ENCODE measurements at places on chromosomes 6 and 20.
A peak's percentile ranks its signal among the peaks of the same experiment; 100 is the strongest.

DNA sequence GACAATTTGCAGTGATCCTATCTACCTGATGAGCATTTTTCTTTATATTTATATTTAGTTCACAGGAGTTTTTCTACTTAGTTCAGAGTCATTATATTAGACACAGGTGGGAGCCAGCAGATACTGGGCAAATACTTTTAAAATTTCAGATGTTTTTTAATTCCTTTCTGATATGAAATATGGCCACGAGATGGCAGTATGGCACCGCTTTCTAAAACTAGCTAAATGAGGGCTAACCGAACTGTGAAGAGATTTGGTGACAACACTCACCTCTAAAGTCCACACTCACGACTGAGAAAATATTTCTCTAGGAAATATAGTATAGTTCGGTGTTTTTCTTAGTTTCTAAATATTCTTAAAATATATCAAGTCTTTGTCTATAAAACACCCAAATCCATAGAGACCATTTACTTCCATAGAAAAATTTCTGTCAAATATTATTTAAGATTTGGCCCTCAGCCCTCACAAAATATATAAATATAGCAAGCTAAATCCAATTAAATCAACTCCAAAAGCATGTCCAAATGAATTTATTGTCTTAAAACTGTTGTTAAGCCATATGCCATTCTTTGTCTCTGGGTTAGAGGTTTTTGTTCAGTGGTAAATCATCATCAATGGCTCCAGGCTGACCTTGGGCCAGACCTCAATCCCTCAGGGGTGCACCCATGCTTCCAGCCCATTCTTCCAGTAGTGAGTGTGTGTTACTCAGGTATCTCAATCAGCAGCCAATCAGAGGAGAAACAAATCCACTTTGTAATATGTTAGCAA is 63.6 kb downstream of the HUS1B start:
- DNase-seq: peak; percentile 24

- no peak for DNase-seq
Measured at GRCh38 chr20:2984028-2984501, 59.4 kb upstream of the GNRH2 start.

GRCh38 chr20:30502670-30503069 is 754.8 kb upstream of the DEFB115 start:
- DNase-seq: no peak

- DNase-seq: no peak
Measured at GRCh38 chr6:70844301-70844700, 112.6 kb downstream of the B3GAT2 start.

DNA sequence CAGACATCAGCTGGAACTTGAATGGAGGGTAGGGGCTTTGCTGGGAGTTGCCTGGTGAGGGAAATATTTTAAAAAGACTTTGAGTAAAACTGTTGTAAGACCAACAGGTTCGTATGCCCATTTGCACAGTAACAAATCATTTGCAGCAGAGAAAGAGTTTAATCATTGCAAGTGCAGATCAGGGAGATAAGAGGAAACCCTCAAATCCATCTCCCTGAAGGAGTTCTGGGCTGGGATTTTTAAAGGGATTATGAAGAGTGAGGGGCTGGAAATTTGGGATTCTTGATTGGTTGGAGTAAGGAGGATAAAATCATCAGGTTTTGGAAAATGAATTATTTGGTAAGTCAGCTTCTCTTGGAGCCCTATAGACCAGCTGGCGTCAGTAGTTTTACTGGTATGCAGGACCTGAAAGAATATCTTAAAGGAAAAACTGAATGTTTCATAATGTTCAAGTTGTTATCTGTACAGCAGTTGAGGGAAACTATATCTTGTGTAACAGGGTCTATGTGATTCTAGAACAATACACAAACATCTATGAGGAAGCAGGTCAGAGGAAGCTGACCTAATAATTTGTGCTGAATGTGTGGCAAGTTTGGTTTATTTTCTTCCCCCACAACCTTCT is 295.5 kb downstream of the PLCB1 start:
- no peak for DNase-seq

- DNase-seq: no peak
Measured at GRCh38 chr6:12196326-12196936, 93.7 kb upstream of the EDN1 start.

DNA sequence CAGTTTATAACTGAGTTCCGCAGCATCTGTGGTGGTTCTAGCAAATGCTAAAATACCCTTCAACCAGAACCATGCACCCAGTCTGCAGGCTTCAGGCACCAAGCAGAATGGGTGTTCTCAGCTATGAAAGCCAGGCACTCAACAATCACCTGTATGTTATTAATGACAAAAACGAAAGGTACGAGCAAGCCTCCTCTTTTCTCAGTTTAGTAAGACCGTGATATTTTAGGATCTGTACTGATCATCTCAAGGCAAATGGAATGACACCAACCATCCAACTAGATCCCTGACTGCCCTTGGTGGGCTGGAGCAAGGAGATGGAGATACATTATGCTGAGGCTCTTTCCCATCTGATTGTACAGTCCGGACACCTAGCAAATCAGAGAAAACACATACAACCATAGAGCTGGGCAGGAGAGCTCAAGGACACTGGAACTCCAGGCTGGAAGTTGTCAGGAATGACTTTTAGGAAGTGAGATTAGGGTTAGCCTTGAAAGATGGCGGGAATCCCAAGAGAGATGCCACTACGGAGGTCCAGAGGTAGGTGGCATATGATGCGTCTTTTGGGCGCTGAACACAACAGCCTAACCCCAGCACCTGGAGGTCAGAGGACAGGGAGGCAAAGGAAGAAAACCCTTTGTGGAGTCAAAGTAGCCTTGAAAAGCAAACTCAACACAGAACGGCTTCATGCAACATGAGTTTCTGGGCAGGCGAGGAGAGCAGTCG is 33.4 kb downstream of the SLC23A2 start:
- DNase-seq: no peak

- no peak for DNase-seq
Measured at GRCh38 chr20:53448875-53449274, 144.8 kb downstream of the ZNF217 start.

DNA sequence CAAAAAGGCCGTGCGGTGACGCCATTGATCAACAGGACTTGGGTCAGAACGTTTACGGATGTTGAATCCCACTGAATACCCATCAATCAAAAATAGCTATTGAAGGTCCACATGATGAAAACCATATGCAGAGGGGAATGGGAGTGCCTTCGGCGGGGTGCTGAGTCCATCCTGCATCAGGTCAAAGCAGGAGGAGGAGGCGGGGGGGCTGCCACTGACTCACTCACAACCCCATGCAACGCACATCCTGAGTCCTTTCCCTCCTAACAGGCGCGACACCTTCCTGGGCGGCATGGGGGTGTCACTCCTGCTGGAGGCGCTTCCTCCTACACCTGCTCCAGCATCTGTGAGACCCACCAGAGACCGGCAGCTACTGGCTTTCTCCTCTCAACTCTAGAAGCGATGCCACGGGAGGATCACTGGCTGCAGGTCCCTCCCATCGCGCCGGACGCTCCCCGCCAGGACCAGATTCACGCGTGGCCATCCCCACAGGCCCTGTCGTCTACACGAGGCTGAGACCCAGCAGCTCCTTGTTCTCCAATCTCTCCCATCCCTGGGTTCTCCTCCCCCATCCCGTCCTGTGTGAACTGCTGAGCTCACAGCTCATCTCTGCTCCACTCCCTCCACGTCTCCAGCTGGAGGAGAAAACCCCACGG is 170.6 kb upstream of the THBS2 start:
- DNase-seq: no peak

- no peak for DNase-seq
Measured at GRCh38 chr6:37648465-37649330, 49.0 kb downstream of the MDGA1 start.

- no peak for DNase-seq
Measured at GRCh38 chr6:50380406-50381098, 330.8 kb upstream of the DEFB112 start.

- no peak for DNase-seq
Measured at GRCh38 chr6:69973138-69973537, 106.8 kb downstream of the COL19A1 start.

GRCh38 chr6:13411484-13411883 is 75.9 kb downstream of the GFOD1 start:
- no peak for DNase-seq

GRCh38 chr20:49705358-49705757 is 8.3 kb downstream of the B4GALT5 start:
- no peak for DNase-seq

GRCh38 chr6:90026216-90026615 is 131.9 kb downstream of the GJA10 start:
- DNase-seq: no peak

DNA sequence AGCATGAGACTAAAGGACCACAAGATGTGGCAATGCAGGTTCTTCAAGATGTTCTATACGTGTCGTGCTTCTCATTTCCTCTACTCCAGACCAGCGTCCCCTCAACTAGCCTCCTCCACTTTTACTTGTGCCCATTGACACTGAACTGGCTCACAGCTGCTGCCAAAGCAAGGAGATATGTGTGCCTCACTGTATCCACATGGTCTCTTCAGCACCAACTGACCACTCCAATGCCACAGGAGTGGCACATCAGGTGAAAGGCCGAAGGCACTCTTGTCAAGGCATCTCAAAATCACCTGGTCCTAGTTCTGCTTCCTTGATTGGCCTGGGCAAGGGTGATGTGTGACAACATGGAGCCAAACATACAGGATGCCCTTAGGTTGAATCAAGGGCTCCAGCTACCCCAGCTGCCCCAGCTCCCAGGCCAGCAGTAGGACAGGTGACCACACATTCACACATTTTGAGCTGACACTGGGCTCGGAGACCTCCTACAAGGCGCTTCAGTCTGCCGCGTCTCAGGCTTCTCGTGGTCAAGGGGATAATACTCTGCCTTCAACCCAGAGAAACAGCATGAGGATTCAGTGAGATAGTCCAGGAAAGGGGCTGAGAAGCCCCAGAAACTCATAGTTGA is 205.2 kb upstream of the CDH4 start:
- DNase-seq: no peak

GRCh38 chr6:42817907-42818306 is 36.1 kb downstream of the BICRAL start:
- no peak for DNase-seq

All from fibroblast of the conjunctiva (primary cell).